ENCODE measurements at places on chromosomes 11 and 22.

- peak; percentile 22 for DNase-seq
These were observed at the start of gene PLEKHB1 for GRCh38 chr11:73645972-73646631. Gene PLEKHB1 (plus strand): TSS chr11:73646581. CDS start chr11:73646609, 28 bp downstream.

GRCh38 chr11:35622070-35622469, 3.8 kb downstream of the FJX1 start:
- peak; percentile 88 for DNase-seq

- no peak for DNase-seq
These were observed 2.5 kb downstream of the MUC6 start for GRCh38 chr11:1034001-1034400.

DNA sequence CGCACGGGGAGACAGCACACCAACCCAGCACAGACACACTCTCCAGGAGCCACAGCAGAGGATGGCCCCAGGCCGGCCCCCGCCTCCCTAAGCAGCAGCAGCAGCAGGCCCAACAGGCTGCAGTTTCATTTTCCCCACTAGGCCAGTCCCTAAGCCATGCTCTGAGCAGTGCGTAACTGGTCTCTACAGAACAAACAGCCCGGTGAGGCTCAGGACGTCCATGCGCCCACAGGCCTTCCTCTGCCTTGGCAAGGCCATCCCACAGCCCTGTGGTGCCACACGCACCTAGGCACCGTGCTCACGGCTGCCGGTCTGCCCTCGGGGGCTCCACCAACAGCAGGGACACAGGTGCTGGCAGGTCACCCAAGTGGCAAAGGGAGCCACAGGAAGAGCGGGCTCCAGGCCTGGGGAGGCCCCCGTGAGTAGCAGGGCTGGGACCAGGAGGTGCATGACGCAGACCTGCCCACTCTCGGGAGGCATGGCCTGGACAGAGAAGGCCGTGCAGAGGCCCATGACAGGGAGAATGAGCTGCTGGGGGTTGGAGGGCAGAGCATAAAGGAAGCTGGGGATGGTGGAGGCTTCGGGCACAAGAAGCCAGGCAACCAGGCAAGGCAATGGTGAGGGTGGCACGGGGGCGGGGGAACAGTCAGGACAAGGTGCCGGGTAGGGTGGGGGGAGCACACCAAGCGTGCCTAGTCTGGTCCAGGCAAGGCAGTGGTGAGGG, 1.4 kb upstream of the MOB2 start:
- no peak for DNase-seq

Measured in fibroblast of pulmonary artery (primary cell).